Left renal cortex interstitium (tissue), 4 donors: ENCODE measurements at places on chromosomes 4 and X. TPM values are rescaled to one million over a fixed set of nuclear protein-coding genes. Genes with fewer than 3 reads are reported as not detected.

- DNase-seq: no peak
Observed at GRCh38 chrX:47313056-47313455, 57.3 kb upstream of the ZNF157 start.

DNA sequence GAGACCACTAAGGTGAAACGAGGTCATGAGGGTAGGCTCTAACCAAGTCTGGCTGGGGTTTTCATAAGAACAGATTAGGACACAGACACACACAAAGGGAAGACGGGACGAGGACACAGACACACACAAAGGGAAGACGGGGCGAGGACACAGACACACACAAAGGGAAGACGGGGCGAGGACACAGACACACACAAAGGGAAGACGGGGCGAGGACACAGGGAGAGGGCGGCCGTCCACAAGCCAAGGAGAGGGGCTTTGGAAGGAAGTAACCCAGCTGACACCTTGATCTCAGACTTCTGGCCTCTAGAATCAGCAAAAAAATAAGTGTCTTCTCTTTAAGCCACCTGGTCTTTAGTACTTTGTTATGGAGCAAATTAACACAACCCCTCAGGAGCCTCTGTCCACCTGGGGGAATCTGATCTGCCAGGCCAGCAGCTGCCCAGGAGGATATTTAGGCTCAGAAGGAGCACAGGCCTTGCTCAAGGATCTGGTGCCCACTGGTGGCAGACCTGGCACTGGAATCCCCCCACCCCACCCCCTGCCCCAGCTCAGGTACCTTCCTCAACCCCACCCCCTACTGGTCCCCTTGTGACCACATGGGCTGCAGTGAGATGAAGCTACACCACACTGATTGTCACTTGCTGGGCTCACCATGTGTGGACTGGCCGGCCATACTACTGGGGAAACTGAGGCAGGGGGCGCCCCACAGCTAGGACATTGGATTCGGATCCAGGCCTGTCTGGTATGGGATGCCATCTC is 2.8 kb downstream of the ABLIM2 start:
- no peak for DNase-seq

GRCh38 chrX:46913667-46914066 is 1.4 kb downstream of the JADE3 start:
- DNase-seq: no peak

APOOL gene
- 17.7 TPM for polyA plus RNA-seq

- no peak for DNase-seq
Observed at GRCh38 chr4:156816360-156816755, 155.2 kb downstream of the PDGFC start.

SYTL4 gene
- 18.6 TPM for polyA plus RNA-seq

- no peak for DNase-seq
Observed at GRCh38 chrX:115060013-115060412, 42.6 kb upstream of the IL13RA2 start.

DNA sequence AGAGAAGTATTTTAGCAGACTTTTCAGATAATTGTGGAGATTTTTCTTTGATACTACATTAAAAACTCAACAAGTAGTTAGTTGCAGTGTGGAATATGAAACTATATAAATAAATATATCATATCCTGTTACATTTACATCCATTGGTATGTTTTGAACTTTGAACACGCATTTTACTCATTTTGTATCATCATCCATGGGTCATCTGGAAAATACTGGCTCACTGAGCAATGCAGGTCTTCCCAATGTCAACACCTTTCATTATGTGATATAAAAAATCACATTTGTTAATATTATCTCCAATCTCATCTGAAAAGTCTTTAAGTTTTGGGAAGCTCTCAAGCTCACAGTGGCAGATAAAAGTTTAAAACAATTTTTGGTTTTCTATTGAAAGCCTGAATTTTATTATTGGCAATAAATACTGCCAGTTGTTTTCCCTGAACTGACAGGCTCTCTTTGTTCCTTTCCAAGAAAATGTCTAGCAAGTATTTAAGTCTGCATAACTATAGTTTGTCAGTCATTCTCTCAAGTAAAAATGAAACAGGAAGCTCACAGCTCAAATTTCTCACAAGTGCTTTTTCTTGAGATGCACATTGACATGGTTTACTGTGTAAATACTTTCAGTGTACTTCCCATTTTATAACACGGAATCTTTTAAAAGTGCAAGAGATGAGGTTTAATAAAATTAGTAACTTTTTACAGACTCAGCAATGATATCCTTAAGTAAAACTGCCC is 183.5 kb upstream of the GPC4 start:
- no peak for DNase-seq

GRCh38 chr4:7646384-7647061 is 211.8 kb upstream of the PSAPL1 start:
- DNase-seq: no peak

DNA sequence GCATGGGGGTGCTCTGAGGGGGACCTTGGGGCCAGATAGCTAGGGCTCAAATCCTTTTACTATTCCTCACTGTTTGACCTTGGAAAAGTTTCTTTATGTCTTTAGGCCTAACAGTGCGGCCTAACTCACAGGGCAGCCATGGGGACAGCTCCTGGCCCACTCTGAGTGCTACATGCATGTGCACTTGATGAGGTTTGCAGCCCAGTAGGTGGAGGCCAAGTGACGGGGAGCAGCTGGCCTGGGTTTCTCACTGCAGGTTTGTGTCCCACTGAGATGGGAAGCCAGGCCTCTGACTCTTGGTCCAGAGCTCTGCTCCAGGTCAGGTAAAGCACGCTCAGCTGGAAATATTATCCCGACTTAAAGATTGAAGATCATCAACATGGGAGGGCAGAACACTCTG is 102.8 kb downstream of the SLC2A9 start:
- no peak for DNase-seq

NPNT gene
- polyA plus RNA-seq: 164 TPM

- DNase-seq: no peak
Observed at GRCh38 chrX:80817002-80817401, 7.3 kb upstream of the BRWD3 start.

CCDC160 gene
- 10.1 TPM for polyA plus RNA-seq

PRSS12 gene
- 6.0 TPM for polyA plus RNA-seq

LAMTOR3 gene
- polyA plus RNA-seq: 104 TPM

DNA sequence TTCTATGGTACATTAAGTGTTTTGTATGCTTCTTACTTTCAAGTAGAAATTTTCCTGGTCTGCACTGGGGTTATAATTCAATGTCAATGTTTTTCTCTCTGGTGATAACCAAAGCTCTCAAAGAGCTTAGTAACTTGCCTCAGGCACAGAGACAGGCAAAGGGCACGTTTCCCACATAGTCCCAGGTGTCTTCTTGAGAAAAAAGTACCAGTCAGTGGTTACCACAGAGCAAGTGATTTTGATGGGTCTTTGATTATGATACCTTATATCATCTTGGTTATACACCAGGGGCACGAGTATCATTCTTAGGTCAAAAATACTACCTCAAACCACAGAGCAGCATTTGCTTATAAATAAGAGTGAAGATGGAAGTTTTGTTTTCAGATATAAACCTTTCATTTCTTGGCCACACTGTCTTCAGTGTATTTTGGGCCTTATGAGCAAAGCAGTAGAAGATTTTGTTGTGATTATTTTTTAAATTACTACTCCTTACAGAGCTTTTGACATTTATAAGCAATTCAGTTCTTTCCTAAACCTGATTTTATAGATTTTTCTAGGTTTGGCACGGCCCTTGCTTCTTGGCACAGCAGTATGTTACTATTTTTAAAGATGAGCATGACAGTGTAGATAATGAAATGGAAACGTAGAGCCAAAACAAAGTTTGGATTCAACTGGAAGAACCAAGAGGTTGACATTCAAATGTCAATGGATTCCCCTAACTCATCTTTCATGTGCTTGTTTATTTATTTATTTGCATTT is 85.3 kb upstream of the TLL1 start:
- no peak for DNase-seq

- no peak for DNase-seq
Observed at GRCh38 chr4:156710365-156711192, 261.0 kb downstream of the PDGFC start.

DNA sequence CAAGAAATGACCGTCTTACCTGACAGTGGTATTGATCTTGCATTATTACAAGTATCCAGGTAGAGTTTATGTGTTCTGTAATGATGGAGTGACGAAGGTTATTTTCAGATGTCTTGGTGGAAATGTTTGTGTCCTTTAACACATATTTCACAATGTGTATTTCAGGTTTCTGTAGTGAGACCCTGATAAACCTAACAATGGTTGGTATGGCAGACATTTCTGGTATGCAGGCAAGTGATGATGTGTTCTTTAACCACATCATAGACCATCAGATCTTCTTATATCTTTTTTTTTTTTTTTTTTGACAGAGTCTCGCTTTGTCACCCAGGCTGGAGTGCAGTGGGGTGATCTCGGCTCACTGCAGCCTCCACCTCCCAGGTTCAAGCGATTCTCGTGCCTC is 14.6 kb upstream of the ATXN3L start:
- DNase-seq: no peak

DNA sequence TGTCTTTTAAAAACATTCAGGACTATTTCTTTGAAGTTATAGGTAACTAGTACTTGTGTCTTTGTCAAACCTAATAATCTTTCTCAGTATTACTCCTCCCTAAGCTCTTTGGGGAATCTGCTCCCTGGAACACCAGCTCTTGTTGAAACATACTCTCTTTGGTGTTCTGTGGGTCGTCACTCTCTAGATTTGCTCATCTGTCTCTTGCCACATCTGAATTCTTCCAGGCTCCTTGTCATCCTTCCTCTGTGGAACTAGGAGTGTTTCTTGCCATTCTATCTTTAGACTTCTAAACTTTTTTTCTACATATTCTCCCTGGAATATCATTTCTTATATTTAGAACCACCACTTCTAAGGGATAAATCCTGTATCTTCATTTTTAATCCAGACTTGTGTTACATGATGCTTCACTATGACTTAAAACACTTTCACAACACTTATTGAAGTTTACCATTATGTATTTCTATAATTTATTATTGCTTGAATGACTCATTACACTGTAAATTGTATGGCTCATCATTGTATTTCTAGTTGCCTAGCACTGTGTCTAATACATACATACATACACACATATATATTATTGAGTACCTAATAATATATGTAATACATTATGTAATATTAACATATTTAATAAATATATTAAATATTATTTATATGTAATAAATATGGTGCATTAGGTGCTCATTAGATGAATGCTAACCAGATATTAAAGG is 186.1 kb downstream of the TMA16 start:
- no peak for DNase-seq

DNA sequence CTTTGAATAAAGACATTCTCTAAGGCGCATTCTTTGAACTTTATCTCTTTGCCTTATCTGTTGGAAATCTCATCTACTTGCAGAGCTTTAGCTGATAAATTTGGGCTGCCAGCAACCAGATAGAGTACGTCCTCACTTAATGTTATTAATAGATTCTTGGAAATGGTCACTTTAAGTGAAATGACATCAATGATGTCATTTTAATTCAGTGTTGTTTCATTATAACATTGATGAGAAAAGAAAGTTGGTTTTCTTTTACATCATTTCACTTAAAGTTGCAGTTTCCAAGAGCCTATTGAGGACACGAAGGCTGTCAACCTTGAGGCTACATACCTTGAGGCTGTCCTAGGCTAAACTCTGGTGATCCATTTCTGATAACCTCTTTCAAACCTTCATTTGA is 9.3 kb downstream of the TMEM165 start:
- no peak for DNase-seq
